ENCODE measurements at places on chromosomes 6 and 20.

GRCh38 chr6:21085643-21086042, 507.9 kb upstream of the SOX4 start:
- no peak for DNase-seq

DNA sequence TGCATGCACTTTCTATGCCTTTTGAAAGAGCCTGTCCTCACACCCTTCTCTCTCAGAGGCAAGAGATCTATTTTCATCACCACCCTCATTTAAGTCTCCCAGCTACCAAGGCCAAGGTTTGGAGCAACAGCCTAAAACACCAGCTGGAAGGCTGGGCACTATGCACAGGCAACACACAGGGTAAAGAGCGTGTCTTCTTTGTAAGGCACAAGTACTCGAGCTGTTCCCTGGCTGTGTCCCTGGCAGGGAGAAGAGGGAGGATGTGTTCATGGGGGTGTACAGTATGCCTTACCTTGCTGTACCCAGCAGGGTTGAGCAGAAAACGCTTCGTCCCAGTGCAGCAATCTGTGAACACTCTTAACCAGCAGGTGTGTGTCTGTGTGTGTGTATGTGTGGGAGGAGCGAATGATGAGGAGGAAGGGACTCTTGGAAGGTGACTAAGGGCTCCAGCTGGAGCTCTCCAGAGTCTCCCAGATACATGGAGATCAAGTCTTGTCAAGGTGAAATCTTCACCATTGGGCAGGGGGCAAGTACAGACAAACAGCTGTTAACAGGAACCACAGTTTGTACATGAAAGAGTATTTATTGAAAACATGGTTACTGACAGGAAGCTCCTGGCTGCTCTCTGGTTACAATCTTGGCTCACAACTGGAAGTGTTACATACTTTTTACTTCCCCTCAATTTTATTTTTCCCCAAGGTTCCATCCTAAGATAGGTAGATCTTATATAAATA, 40.8 kb downstream of the ELMO2 start:
- DNase-seq = no peak

DNA sequence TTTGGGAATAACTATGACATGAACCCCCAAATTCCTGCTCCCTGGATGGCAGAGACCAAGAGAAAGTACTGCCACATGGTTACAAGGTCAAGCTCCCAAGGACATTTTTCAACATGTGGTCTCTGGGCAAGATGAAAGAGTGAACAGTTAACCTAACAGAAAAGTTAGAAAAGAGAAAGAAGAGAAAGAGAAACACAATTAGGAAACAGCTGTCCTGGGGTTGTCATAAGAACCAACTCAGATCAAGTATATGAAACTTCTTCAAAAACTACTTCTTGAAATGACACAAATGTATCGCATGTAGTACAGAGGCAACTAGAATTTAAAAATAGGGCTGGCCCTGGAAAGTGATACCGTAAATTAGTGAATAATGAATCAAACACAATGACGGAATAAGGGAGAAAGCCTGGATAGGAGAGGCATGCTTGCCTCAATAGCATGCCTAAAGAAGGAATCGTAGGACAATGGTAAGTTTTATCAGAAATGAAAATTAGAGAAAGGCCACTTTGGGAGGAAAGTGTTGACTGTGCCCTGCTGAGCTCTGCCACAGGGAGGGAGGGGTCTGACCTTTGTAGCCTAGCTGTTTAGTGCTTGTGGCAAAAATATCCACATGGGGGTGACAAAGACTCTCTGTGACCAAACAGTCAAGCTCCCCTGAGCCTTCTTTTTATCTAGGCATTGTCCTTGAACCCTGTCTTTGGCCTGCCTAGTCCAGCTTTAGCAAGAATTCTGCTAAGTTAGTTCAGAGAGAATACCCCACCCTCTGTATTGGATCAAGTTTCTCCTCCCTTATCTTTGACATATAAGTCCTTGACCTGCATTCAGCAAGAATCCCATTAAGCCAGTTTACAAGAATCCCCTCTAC, 4.3 kb upstream of the DCBLD1 start:
- DNase-seq = peak; percentile 7

GRCh38 chr6:154611241-154611640, 100.8 kb upstream of the CNKSR3 start:
- no peak for DNase-seq

GRCh38 chr6:39599341-39599740, 125.9 kb downstream of the KIF6 start:
- DNase-seq = no peak

DNA sequence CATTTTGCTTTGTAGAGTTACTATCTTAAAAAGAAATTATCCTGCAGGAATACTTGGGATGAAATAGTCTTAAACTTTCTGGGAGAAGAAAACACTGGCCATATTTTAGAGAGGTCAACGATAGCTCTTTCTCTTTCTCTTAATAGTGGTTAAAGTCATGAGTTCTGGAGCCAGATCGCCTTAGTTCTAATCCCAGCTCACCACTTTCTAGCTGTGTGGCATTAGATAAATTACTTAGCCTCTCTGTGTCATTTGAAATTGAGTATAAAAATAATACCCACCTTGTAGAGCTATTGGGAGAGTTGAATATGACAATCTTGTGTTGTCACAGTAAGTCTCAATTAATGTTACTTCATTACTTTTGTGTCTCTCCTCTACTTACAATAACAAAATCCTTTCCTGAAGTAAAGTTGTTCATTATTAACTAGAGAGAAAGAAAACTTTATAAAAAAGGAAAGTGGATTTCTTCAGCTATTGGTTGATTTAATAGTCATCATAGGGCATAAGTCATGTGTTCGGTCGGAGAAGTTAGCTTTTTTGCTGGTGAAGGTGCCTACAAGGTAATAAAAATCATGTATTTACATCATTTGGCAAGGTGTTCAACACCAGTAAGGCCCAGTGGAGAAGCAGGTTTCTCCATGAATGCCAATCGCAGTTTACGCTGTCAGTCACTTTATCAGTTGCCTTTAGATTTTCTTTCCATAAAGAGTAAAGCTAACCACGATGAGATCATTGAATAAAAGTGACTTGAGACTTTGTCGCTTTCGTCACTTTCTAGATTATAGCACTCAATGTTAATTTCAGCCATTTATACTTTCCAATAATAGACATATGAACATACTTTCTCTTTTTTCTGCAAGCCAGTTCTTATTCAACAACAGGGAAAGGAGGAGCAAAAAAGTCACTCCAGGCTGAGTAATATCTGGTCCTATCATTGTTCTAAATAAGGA, 2.0 kb downstream of the NEDD9 start:
- DNase-seq = no peak

- DNase-seq = no peak
These were observed 6.3 kb upstream of the SIRPG start for GRCh38 chr20:1663917-1664316.

GRCh38 chr20:45630371-45630770, 713 bp downstream of the WFDC9 start:
- DNase-seq = no peak

GRCh38 chr6:139311831-139312230, 20.0 kb upstream of the TXLNB start:
- no peak for DNase-seq

DNA sequence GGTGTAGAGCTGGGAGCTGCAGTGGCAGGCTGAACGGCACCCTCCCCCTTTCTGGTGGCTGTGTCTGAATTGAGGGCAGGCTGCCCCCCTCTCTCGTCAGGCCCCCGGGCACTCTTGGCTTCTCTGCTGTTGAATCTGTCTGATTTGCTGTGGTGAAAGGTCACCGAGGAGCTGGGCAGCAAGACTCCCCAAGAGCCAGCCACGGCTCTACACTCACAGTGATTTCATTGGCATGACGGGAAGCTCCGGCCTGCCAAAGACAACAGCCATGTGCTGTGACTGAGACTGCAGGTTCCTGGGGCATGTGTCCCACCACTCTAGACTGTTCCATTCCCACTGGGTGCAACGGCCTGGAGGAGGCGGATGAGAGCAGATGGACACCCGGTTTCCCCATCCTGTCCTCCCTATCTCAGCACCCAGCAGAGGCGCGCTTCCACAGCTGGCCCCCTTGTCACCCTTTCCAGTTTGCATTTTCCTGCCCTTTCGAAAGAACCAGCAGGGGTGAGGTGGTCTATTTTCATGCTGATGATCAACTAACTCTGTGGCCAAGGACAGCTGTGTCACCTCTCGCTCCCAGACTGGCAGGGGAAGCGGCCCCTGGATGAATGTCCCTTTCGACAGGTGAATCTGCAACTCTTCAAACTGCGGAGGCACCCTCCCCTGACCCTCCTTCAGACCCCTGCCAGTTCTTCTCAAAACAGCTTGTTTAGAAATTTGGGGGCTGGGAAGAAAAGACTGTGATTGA, 2.2 kb downstream of the APCDD1L start:
- no peak for DNase-seq

DNA sequence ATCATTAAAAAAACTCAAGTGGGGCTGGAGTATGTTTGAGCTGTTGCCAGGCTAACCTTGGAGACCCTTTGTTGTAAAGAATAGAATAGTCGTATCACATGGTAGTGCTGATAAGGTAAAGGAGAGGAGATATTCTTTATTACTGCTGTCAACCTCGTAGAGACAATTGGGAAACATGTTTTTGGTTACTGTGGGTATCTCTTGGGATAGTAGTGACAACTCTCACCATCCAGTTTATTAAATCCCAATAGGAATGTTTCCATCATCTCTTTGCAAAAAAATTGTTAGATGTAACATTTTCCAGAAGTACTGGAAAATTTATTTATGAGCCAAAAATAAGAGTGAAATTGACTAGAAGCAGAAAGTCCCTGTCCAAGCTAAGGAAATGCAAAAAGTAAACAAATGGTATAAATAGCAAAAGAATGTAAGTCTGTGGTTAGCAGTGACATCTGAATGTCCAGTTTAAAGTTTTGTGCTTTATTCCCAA, 829.3 kb upstream of the CITED2 start:
- no peak for DNase-seq

DNA sequence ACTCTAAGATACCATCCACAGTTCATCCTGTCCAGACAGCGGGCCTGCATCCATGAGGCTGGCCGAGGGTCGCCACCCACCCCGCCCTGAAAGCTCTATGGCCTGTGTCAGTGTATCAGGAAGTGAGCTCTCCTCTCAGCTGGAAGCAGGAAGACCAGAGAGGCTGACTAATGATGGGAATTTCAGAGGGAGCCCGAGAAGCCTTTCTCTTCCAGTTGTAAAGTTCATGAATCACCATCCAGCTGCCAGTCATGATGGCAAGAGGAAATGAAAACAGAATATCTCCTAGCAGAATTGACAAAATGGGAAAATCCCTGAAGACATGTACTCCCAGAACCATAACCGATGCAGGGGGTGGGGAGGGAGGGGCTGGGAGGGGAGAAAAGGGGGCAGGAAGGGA, 109.6 kb upstream of the RPS6KA2 start:
- no peak for DNase-seq

- DNase-seq = no peak
These were observed 126.5 kb upstream of the RIPOR2 start for GRCh38 chr6:25062070-25062811.

DNA sequence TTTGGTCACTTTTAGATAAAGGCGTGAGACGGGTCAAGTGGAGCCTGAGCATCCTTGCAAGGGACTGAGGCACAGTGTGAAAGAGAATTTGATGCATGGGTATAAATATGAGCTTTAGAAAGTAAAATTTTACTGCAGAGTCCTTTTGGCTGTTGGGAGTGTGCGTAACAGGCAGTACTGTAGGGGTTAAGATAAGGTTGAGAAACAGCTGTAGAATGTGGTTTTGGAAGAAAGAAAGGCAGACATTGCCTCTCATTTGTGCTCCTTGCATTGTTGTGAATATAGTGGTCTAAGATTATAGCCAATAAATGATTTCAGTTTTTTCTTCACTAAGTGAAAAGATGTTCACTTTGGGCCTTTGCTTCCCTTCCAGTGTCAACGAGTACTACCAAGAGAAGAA, 73.0 kb downstream of the RREB1 start:
- no peak for DNase-seq

Data from NCI-H82 (cell line).